ENCODE measurements at places on chromosomes 4 and X.

DNA sequence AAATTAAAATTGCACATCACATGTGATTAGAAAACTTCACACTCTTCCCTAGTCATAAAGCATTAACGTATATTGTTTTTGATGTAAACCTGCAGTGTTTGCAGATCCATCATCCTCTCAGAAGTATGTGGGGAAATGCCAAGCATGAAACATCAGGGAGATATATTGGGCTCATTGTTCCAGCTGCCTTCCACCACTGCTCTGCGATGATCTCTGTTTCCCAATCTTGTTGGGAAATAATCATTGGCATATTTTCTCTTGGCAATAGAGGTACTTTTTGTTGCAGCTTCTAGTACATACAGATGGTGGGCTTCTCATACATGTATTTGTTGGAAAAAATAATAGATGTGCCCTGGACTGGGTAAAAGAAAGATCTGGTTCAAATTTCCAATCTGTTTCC is 466.3 kb upstream of the HS3ST1 start:
- no peak for DNase-seq

- no peak for DNase-seq
Measured at GRCh38 chr4:145829629-145830395, 108.8 kb downstream of the ZNF827 start.

- no peak for DNase-seq
Measured at GRCh38 chr4:67879486-67879885, 4.3 kb downstream of the TMPRSS11D start.

DNA sequence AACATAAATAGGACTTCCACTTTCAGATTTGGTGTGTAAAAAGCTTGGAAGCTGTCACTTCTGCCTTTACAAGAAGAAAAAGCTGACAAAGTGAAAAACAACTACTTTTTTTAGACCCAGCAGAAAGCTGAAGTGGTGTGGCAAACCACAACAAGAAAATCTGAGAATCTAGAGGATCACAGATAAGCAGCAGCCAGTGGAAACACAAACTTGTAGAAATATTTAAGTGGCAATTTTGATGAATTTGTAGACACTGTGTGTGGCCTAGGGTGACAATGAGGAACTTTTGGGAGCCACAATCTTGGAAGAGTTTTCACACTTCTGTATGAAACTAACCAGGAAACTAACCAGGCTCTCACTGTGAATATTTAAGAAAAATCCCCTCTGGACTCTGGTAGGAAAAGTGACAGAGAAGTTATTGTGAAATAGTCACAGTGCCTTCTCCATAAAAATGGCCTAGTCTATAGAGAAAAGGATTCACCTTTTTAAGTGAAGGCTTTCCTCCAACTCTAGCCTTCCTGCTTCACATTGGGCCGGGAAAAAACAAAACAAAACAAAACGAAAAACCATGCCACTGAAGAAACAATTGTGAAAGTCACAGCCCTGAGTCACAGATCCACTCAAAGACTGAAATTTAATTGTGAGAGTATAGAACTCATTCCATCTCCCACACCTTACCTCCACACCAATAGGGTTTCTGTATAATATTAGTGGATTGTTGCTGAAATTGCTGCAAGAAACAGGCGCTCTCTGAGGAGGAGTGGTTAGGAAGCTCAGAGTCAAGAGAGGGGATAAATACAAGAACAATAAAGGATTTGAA is 26.7 kb upstream of the GUCY1A1 start:
- no peak for DNase-seq

GRCh38 chr4:101292214-101292613 is 55.1 kb downstream of the PPP3CA start:
- peak; percentile 29 for DNase-seq

GRCh38 chr4:72911316-72911715 is 158.2 kb downstream of the COX18 start:
- no peak for DNase-seq

- DNase-seq: peak; percentile 9
Measured at GRCh38 chr4:88457307-88458103, 586 bp downstream of the HERC5 start.

GRCh38 chrX:121151293-121151692 is 103.9 kb downstream of the GLUD2 start:
- DNase-seq: no peak

DNA sequence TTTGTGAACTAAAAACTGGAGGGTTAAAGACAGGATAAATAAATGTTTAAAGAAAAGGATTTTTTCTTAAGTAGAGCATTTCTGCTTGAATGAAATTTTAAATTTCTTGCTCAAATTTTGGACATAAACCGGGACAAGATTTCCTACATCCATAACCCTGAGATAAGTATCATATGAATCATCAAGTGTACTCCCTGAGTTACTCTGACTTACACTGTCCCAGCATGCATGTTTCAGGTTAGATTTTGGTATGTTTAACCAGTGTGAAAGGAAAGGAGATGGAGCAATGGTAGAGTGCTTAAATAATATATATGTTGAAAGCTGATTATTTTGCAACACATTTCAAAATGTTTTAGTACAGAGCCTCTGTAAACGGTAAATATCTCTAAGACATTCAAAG is 175.2 kb downstream of the ADGRL3 start:
- DNase-seq: no peak

GRCh38 chr4:145731028-145731427 is 51.1 kb downstream of the C4orf51 start:
- peak; percentile 16 for DNase-seq

DNA sequence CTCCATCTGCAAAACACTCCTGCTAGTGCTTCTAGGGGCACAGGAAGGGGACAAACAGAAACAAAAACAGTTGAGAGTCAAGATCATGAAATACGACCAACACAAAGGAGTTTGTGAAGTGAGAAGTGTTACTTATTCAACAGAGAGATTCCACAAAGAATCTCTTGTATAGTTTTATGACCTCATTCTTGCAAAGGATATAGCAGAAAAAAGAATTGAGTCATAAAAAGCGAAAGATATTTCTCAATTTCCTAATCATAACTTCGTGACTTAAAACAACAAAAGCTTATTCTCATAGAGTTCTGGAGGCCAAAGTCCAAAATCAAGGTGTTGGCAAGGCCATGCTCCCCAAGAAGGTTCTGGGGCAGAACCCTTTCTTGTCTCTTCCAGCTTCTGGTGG is 40.7 kb downstream of the TIGD4 start:
- no peak for DNase-seq

DNA sequence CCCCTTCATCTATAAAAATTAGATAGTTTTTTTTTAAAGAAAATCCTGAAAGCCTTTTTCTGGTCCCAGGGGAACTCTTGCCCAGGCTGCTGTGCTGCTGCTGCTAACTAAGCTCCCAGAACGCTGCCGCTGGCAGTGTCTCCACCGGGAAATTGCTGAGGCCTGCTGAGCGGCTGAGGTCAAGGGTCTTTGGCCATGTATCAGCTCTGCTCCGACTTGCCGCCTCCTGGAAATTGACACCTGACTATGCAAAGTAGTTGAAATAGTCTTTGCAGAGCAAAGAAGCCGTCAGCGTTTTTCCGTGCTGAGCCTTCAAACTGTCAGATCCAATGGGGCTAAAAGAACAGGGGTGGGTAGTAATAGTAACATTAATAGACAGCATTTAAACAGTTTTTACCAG is 839 bp downstream of the QDPR start:
- DNase-seq: peak; percentile 50

GRCh38 chr4:150033901-150034300 is 44.3 kb upstream of the DCLK2 start:
- DNase-seq: peak; percentile 52

- no peak for DNase-seq
Measured at GRCh38 chrX:153867671-153868070, 18.3 kb downstream of the L1CAM start.

GRCh38 chr4:41806807-41807206 is 58.3 kb upstream of the PHOX2B start:
- DNase-seq: no peak

DNA sequence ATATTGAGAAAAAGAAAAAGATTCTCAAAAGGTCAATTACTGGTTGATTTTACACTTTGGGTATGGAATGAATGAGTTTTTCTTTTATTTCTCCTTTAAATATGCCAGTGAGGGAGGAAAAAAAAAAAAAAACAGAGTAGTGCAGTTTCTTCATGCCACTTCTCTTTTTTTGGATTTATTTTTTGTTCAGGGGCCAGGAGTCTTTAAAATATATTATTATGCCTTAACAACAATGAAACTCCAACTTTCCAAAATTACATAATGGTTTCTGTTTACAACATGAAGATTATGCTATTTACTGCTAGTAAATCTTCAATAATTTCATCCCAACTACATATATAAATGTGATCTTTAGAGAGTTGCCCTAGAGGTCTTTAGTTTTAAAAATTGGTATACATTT is 31.9 kb downstream of the DTHD1 start:
- DNase-seq: no peak

- no peak for DNase-seq
Measured at GRCh38 chr4:47705326-47705981, 132.4 kb downstream of the CORIN start.
